ENCODE measurements at places on chromosomes 12 and 14.
A peak's percentile ranks its signal among the peaks of the same experiment; 100 is the strongest.

GRCh38 chr14:70489579-70490200 lies 37.7 kb downstream of the ADAM21 start:
- H3K27me3 ChIP-seq, result no peaks in the 10 kb centered on the region
- no peak overlapping the region for H3K27ac ChIP-seq

DNA sequence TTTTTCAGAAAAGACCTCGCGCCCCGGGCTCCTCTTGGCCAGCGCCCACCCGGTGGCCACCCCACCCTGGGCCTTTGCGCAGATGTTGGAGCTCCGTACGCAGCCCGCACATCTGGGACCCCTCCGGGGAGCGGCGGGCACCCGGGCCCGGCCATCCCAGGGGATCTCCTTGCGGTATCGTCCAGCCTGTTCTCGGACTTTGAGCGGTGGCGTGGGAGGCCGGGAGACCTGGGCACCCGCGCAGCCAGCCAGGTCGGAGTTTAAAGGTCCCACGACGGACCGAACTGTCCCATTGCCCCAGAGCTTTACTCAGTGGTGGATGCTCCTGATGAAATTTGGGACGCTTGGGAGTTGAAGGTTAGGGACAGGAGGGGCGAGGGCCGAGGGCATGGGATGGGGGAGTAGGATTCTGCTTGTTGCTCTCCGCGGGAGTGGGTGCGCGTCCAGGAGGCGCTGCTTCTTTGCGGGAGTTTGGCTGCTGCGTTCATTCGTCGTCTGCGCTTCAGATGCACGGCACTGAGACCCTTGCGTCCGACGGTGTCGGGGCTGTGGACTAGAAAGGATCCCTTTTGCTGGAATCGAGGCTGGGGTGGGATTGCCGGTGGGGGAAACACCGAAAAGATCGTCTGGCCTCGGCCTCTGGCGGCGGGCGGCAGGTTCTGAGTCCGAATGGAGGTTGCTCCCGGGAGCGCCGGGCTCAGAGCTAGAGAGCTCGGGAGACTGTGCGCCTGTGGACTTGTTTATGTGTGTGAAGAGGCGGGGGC lies 1.4 kb downstream of the NTF3 start:
- no peak overlapping the region for H3K4me3 ChIP-seq
- peak overlapping the region; percentile 61 for H3K27ac ChIP-seq
- no peak for DNase-seq
- peaks cover 31% of the 10 kb centered on the region for H3K4me1 ChIP-seq
- peaks cover 10% of the 10 kb centered on the region for H3K27me3 ChIP-seq

DNA sequence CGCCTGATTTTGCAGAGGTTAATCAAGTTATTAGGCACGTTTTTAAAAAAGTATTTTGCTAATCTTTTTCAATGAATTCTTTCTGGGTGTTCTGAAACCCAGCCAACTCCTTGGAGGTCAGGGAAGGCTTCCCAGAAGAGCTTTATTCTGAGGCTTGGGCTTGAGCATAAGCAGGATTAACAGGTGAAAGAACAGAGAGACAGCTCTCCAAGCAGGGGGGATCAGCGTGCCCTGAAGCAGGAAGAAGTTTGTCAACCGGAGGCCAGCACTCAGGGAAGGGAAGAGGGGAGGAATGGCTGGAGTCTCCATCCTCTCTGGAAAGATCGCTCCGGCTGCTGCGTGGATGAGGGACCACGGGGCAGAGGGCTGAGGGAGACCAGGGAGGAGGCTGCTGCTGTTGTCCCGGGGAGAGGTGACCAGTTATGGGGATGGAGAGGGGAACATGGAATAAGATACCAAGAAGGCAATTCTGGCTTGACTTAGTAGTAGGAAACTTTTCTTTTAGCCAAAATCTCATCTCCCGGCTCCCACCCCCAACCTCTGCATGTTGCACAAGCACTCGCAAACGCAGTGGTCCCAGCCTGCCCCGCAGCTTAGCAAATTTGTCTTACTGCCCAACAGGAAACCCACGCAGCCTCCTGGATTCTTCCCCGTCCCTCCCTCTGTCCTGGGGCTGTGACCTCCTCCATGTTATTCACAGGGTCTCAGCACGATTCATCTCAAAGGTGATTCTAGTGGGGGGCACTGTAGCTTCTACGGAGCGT lies 1.1 kb upstream of the SSH1 start:
- peak overlapping the region; percentile 85 for H3K4me3 ChIP-seq
- peak overlapping the region; percentile 87 for H3K27ac ChIP-seq
- DNase-seq, result no peak
- H3K27me3 ChIP-seq, result peaks cover 12% of the 10 kb centered on the region

DNA sequence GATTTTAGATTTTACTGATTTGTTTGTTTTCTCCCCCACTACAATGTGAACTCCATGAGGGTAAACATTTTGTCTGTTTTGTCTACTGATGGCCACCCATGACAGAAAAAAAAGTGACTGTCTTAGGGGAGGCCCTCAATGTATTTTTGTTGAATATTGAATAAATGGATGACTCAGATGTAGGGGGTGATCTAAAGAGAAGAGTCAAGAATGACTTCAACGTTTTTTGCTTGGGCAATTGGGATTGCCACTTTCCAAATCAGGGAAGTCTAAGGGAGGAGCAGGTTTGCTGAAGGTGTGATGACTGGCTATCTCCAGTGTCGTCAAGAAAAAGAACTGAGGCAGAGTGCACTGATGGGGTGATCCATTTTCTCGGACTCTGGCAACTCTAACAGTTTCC lies 10.7 kb upstream of the PHC1 start:
- DNase-seq, result no peak
- H3K27ac ChIP-seq, result no peak overlapping the region
- H3K27me3 ChIP-seq, result peaks cover 12% of the 10 kb centered on the region
- 0 out of 2 replicates have a peak, but pooled peaks cover 4% of the 10 kb centered on the region for H3K4me1 ChIP-seq
- no peak overlapping the region for H3K4me3 ChIP-seq
- H3K36me3 ChIP-seq, result no peaks in the 10 kb centered on the region

- peaks cover 23% of the 10 kb centered on the region for H3K36me3 ChIP-seq
- no peak overlapping the region for H3K4me3 ChIP-seq
Observed at GRCh38 chr12:112214064-112214463, 88.7 kb downstream of the TRAFD1 start.

GRCh38 chr12:53290661-53291060 lies 4.7 kb upstream of the PFDN5 start:
- H3K27ac ChIP-seq, result peak overlapping the region; percentile 79
- peaks cover 3% of the 10 kb centered on the region for H3K27me3 ChIP-seq
- H3K36me3 ChIP-seq, result peaks cover 24% of the 10 kb centered on the region
- peaks cover 44% of the 10 kb centered on the region for H3K4me1 ChIP-seq
- no peak overlapping the region for H3K4me3 ChIP-seq

- no peaks in the 10 kb centered on the region for H3K27me3 ChIP-seq
- H3K27ac ChIP-seq, result no peak overlapping the region
Observed at GRCh38 chr12:92551853-92552397, 150.9 kb upstream of the PLEKHG7 start.

GRCh38 chr12:106000382-106001104 lies 138.2 kb downstream of the NUAK1 start:
- no peak for DNase-seq
- no peak overlapping the region for H3K27ac ChIP-seq
- peaks cover 1% of the 10 kb centered on the region for H3K27me3 ChIP-seq
- no peak overlapping the region for H3K4me3 ChIP-seq
- H3K36me3 ChIP-seq, result peaks cover 14% of the 10 kb centered on the region

- H3K4me3 ChIP-seq, result no peak overlapping the region
- no peak for DNase-seq
- peaks cover 26% of the 10 kb centered on the region for H3K36me3 ChIP-seq
- no peaks in the 10 kb centered on the region for H3K27me3 ChIP-seq
- H3K4me1 ChIP-seq, result peaks cover 79% of the 10 kb centered on the region
Observed at GRCh38 chr12:118359541-118359915, 13.2 kb downstream of the TAOK3 start.

- peaks cover 36% of the 10 kb centered on the region for H3K27me3 ChIP-seq
- DNase-seq, result no peak
- no peaks in the 10 kb centered on the region for H3K4me1 ChIP-seq
- no peaks in the 10 kb centered on the region for H3K36me3 ChIP-seq
- H3K27ac ChIP-seq, result no peak overlapping the region
Observed at GRCh38 chr14:64244279-64244678, 49.9 kb downstream of the ESR2 start.

DNA sequence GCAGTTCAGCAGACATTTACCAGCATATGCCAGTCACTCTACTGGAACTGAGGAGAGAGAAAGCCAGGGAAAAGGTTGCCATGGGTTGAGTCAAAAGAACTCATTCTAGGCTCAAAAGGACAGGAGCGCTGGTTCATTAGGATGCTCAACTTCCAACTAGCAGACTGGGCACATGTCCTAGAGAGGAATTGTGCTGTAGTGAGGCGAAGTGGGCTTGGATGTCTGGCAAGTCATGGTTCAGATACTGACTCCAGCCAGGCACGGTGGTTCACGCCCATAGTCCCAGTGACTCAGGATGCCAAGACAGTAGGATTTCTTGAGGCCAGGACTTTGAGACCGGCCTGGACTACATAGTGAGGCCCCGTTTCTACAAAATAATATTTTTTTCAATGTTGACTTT lies 281.5 kb downstream of the CACNA1C start:
- H3K27ac ChIP-seq, result peak overlapping the region; percentile 59
- peaks cover 13% of the 10 kb centered on the region for H3K36me3 ChIP-seq
- H3K4me3 ChIP-seq, result peak overlapping the region; percentile 36
- no peak for DNase-seq
- H3K4me1 ChIP-seq, result peaks cover 82% of the 10 kb centered on the region
- no peaks in the 10 kb centered on the region for H3K27me3 ChIP-seq

DNA sequence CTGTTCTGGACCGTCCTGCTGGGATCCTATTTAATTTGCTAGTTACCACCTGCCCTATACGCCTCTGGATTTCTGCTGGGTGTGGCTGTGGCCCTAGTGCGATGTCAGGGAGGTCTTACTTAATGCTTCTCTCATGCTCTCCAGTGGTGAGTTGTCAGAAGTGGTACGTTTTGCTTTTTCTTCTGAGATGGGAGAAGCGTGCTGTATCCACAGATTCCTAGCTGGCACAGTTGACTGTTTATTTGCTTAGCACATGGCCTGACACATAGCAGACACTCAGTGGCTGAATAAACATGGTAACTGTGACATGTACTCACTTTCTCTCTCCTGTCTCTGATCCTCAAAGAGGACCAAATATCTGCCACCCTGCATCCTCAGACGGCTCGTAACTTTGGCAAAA lies 107.3 kb downstream of the CACNA1C start:
- no peak for DNase-seq
- H3K36me3 ChIP-seq, result peaks cover 13% of the 10 kb centered on the region
- no peaks in the 10 kb centered on the region for H3K27me3 ChIP-seq
- no peak overlapping the region for H3K27ac ChIP-seq
- H3K4me1 ChIP-seq, result peaks cover 23% of the 10 kb centered on the region

DNA sequence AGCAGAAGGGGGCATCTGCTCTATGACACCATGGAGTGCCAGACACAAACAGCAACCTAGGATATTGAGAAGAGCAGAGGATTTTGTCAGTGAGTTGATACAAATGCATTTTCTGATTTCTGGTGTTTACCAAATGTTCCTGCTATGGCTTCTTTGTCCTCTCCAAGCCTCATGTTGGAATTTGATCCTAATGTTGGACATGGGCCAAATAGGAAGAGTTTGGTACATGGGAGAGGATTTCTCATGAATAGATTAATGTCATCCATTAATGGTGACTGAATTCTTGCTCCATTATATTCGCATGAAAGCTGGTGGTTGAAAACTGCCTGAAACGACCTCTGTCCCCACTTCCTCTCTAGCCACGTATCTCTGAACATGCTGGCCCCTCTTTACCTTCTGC lies 1002.2 kb upstream of the FLRT2 start:
- H3K27ac ChIP-seq, result no peak overlapping the region
- H3K36me3 ChIP-seq, result no peaks in the 10 kb centered on the region
- DNase-seq, result no peak

- H3K27ac ChIP-seq, result no peak overlapping the region
- no peaks in the 10 kb centered on the region for H3K36me3 ChIP-seq
- DNase-seq, result no peak
- H3K27me3 ChIP-seq, result peaks cover 17% of the 10 kb centered on the region
Observed at GRCh38 chr12:96120359-96121100, 73.6 kb upstream of the ELK3 start.

DNA sequence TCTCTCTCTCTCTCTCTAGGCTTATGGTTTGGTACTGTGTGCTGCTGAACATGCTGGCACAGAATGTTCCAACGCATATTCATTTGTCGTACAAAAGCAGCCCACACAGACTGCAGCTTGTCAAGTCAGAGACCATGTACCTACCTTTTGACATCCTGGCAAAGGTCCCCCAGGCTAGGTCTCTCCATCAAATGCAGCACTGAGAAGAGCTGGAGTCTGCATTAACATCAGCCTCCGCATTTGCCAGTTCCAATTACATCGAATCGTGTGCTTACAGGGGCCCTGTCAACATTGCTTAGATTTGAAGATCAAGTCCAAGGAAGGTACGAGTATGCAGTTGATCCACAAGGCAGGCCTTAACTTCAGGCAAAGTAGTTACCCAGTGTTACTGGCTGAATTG lies 47.9 kb downstream of the GPR135 start:
- H3K36me3 ChIP-seq, result peaks cover 4% of the 10 kb centered on the region
- H3K4me3 ChIP-seq, result no peak overlapping the region
- no peak for DNase-seq
- no peaks in the 10 kb centered on the region for H3K4me1 ChIP-seq
- no peak overlapping the region for H3K27ac ChIP-seq
- H3K27me3 ChIP-seq, result peaks cover 3% of the 10 kb centered on the region

GRCh38 chr14:43938588-43939281 lies 568.3 kb downstream of the FSCB start:
- H3K4me1 ChIP-seq, result no peaks in the 10 kb centered on the region
- H3K27me3 ChIP-seq, result no peaks in the 10 kb centered on the region
- no peak for DNase-seq
- no peaks in the 10 kb centered on the region for H3K36me3 ChIP-seq
- no peak overlapping the region for H3K27ac ChIP-seq

- H3K36me3 ChIP-seq, result no peaks in the 10 kb centered on the region
- peak overlapping the region; percentile 25 for H3K27ac ChIP-seq
- H3K27me3 ChIP-seq, result no peaks in the 10 kb centered on the region
- peak; percentile 43 for DNase-seq
- no peak overlapping the region for H3K4me3 ChIP-seq
Observed at GRCh38 chr14:102805371-102805891, 28.2 kb downstream of the TRAF3 start.

Measured in HFFc6 (cell line).